Activated CD4-positive, alpha-beta T cell treated with anti-CD3 and anti-CD28 coated beads for 24 hours (primary cell): ENCODE measurements at places on chromosomes 13 and 19.

DNA sequence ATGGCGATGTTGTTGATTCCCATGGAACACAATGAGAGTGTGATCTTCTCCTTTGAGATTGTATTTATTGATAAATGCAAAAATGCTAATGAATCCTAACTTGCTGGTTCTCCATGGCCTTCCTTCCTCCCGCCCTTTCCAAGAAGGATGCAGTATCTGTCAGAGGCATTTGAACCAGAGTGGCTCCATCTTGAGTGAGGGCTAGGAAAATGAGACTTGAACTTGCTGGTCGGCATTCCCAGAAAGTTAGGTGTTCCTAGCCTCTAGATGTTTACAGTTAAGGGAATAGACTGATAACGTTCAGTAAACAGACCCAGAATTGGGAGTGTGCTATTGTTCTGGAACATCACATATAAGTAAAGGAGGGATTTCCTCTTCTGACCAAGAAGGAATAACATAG lies 44.2 kb upstream of the PSG2 start:
- DNase-seq = no peak

DNA sequence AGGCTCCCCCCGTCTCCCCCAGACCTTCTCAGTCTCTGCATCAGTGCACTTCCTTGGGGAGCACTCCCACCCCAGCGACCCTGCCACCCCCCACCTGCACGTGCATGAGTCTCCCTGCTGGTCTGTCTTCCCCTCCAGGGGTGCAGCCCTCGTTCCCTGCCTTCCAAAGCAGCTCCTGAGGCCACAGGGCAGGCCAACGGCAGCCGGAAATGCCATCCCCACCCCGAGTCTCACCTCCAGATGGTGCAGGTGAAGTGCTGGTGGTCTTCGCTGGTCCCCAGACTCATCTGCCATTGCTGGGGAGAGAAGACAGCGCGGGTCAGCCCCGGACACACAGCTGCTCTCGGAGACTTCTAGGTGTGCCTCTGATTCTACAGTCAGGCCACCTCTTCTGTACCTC lies 5.5 kb downstream of the MYDGF start:
- no peak for DNase-seq

- DNase-seq = no peak
These were observed 50.2 kb downstream of the FLT3 start for GRCh38 chr13:28049880-28050875.

GRCh38 chr13:76293346-76293745 lies 592.9 kb downstream of the KCTD12 start:
- DNase-seq = no peak

GRCh38 chr13:84591444-84591843 lies 709.2 kb upstream of the SLITRK1 start:
- DNase-seq = no peak
